ENCODE measurements at places on chromosomes 5 and 9. TPM values are rescaled to one million over a fixed set of nuclear protein-coding genes. Genes with fewer than 3 reads are reported as not detected.
A peak's percentile ranks its signal among the peaks of the same experiment; 100 is the strongest.

Gene C9orf50
- total RNA-seq = not detected

Gene BNC2
- total RNA-seq = 3.6 TPM

Gene OLFM1
- 13.7 TPM for total RNA-seq

Gene NDST1
- total RNA-seq = 76.5 TPM

Gene CARTPT
- not detected for total RNA-seq

Gene OTULIN
- total RNA-seq = 23.9 TPM

Gene PCDHGA9
- 3.8 TPM for total RNA-seq

Gene PCDHGB2
- 1.1 TPM for total RNA-seq

Gene IL3
- total RNA-seq = not detected

Gene MTAP
- 24.0 TPM for total RNA-seq

Gene ARHGEF28
- 15.1 TPM for total RNA-seq

Gene MLANA
- not detected for total RNA-seq

Gene FAM78A
- 2.9 TPM for total RNA-seq

Gene GALNT12
- 17.5 TPM for total RNA-seq

Gene KCNN2
- not detected for total RNA-seq

Gene SLC25A2
- total RNA-seq = 2.2 TPM

Gene ARHGEF37
- 16.2 TPM for total RNA-seq

Gene RAD17
- total RNA-seq = 4.9 TPM

GRCh38 chr5:109249126-109249525 is 160.6 kb downstream of the PJA2 start:
- no peak for DNase-seq

- no peak for DNase-seq
Measured at GRCh38 chr5:175598774-175599173, 59.1 kb upstream of the HRH2 start.

- no peak for DNase-seq
Measured at GRCh38 chr9:77729177-77729576, 81.1 kb upstream of the GNA14 start.

GRCh38 chr9:9679433-9679832 is 933.4 kb downstream of the PTPRD start:
- DNase-seq = no peak

DNA sequence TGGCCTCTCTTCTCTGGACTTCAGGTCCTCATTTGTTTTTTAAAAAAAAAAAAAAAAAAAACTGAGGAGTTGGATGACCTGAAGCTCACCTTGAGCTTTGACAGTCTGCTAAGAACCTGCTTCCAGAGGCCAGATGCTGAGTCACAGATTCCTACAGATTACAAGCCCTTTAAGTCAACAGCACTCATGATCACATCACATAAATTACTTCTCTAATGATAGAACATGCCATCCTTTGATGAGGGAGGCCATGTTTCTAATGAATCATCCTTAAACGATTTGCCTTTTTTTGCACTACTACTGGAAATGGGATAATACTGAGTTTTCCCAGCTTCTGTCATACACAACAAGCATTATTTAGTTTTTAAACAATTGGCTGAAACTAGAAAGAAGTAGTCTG is 34.2 kb upstream of the MYOT start:
- no peak for DNase-seq

DNA sequence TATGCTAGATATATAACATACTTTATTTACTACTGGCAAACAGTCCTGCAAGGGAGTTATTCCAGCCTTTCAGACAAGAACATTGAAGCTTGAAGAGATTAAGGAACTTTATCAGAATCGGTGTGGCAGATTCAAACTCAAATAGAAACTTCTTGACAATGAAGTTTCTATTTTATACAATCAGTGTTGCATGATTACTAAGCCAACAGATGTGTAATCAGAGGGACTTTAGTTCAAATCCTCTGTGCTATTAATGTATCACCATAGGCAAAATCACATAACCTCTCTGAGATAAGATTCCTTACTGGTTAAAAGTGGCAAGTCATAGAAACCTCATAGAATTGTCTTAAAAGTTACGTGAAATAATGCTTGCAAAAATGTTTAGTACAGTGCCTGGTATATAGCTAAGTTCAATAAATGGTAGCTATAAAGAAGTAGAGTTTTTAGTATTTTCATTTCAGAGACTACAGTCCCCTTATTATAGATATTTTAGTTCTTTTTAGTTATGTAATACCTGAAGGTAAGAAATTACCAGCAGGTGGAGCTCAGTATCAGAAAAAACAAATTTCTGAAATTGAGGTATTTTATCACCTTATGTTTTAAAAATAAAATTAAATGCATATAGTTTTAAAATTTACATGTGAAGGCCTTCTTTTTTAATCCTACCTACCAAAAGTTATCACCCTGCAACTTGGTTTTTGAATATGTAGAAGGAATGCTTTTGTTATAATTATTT is 172.1 kb downstream of the FER start:
- no peak for DNase-seq

DNA sequence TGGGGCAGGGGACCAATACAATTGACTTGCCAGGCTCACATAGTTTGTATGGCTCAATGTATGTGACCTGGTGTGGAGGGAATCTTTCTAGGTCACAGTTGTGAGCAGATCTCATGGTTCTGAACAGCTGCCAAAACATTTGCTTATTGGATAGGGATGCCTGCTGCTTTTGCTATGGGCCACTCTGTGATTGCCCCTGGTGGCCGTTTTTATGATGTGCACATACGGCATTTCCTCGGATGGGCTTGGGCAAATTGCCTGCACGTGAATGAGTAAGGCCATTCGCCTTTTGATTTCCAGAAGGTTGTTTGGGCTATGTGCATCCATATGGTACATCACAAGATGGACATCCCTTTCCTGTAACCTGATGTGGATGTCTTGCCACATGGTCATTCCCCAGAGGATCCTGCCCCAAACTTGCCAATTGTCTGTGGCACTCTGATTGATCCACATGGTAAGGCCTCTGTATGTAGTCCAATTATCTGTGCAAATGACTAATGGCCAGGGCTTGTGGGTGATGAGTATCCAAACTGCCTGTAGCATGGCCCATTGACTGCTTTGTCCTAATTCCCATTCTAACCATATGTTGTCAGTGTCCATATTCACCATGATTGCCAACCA is 10.7 kb upstream of the SLC22A4 start:
- no peak for DNase-seq

DNA sequence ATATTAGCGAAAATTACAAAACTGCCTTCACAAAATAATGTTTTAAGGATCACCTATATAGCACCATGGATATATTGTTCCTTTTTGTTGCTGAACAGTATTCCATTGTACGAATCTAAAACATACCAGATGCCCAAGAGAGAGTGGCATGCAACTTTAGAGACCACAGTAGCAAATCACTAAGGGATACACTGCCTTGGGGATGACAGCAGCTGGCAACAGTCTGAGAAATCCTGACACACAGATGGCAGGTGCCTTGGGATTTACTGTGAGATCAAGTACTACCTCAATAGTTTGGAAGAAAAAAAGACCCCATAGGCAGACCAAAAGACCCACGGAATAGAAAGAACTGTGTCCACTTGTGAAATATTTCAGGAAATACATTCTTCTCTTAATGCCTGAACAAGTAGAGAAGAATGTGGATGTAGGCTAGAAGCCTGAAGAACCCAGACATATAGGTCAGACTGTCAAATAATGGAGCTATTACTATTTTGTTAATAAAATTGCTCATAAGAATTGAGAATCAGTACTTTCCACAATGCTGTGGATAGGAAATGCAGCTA is 53.4 kb downstream of the PLPP1 start:
- DNase-seq = no peak

DNA sequence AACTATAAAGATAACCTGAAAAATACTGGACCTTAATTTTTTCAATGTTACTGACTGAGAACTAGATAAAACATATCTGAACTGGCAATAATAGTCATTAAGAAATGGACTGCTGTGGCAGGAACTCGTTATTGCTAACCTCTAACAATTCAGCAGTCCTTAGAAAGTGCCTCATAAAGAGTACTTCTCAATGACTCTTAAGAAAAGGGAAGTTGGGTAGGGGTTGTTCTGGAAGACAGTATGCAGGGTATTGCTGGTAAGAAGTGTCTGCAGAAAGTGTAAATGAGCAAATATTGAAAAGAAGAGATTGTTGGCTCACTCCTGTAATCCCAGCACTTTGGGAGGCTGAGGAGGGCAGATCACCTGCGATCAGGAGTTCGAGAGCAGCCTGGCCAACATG is 27.9 kb downstream of the FOXD1 start:
- DNase-seq = no peak

DNA sequence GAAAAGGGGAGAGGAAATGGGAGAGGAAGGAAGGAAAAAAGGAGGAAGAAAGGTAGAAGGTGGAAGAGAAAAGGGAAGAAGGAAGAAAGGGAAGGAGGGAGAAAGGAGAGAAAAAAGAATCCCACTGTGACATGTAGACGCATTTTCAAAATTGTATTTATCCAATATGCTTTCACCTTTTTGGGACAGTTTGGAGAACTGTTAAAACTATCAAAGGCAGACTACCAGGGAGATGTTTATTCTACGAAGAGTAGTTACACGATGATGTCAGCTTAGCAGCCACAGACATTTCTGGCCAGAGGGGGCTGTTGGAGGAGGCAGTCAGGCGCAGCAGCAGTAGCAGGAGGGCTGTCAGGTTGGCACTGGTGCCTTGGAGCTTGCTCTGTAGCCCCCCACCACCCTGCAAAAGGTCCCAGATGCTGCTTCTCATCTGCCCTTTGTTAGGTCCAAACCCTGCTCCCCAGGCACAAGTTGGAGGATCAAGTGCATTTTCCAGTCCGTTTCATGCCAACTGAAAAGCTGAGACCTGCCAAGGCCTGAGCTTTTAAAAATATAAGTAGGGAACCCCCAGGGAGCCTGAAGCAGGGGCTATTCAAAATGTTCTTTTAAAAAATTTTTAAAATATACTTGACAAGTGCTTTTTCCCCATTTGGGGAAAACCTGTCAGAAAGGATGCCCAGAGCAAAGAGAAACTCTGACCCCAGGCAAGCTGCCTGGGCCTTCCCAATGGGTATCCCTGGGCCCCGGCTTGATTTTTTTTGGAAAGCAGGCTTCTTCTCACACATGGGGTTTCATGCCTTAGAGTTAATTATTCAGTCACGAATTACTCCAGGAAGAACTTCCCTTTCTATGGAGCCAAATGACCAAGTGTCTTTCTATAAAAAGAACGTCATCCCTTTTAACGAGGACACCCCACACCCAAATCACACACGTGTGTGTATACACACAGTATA is 203.3 kb downstream of the SLIT3 start:
- DNase-seq = no peak

- no peak for DNase-seq
Measured at GRCh38 chr5:106435185-106435584, 1235.6 kb downstream of the EFNA5 start.

- DNase-seq = no peak
Measured at GRCh38 chr9:72322259-72322658, 42.7 kb downstream of the ZFAND5 start.

- DNase-seq = no peak
Measured at GRCh38 chr9:105757496-105758251, 63.3 kb downstream of the TMEM38B start.

GRCh38 chr9:80797831-80798688 is 891.3 kb downstream of the TLE1 start:
- DNase-seq = no peak

DNA sequence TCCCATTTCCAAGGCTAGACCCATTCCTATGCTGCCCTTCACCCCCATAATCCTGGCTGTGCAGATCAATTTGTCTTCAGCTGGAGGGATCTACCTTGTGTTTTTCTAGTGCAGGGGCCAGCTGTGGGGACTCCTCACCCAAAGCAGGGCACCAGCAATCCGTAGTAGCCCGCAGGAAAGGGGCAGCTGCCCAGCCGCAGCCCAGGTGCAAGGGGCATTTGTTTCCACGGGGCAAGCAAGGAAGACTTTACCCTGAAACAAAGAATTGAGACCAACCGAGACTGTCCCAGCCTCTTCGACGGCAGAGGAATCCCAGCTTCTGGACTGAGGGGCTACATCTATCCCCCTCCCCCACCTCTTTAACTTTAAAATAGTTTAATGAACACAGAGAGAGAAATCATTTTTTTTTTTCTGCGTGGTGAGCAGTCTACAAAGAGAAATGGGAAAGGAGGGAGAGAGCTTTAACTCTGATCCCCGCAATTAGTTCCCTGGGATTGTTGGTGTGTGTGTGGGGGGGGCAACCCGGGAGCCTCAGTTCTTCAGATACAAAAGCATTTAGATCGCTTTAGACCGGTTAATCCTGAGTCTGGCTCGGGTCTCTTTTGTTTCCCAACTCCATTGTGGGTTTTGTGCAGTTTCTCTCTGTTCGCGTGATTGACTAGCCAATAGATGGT is 10.6 kb upstream of the LHX2 start:
- no peak for DNase-seq

GRCh38 chr5:103101079-103101750 is 18.7 kb downstream of the GIN1 start:
- DNase-seq = no peak

GRCh38 chr9:89602978-89603766 is 1.6 kb upstream of the GADD45G start:
- peak; percentile 46 for DNase-seq

GRCh38 chr5:81420039-81420667 is 26.2 kb upstream of the ACOT12 start:
- DNase-seq = no peak

DNA sequence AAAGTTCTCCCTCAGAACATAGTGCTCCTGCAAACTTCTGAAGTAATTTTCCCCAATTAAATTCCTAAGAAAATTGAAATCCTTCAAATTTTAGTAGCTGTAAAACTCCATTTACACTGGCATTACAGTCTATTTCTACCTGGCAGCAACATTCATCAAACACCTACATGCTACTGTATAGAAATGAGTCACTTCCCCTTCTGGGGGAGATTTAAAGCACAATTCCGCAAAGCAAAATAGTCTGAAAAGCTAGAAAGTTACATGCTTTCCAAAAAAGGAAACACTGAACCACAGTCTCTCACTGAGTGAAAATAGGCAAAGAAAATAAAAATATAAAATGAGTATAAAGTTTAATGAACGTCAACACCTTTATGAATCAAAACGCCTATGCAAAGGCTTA is 43.3 kb downstream of the MCTP1 start:
- no peak for DNase-seq

GRCh38 chr5:81140943-81141342 is 92.2 kb upstream of the CKMT2 start:
- DNase-seq = no peak

- DNase-seq = no peak
Measured at GRCh38 chr9:125066839-125067619, 76.3 kb downstream of the SCAI start.

- DNase-seq = no peak
Measured at GRCh38 chr5:134510970-134511795, 14.3 kb upstream of the JADE2 start.

GRCh38 chr9:34271265-34272006 is 57.6 kb downstream of the KIF24 start:
- no peak for DNase-seq

DNA sequence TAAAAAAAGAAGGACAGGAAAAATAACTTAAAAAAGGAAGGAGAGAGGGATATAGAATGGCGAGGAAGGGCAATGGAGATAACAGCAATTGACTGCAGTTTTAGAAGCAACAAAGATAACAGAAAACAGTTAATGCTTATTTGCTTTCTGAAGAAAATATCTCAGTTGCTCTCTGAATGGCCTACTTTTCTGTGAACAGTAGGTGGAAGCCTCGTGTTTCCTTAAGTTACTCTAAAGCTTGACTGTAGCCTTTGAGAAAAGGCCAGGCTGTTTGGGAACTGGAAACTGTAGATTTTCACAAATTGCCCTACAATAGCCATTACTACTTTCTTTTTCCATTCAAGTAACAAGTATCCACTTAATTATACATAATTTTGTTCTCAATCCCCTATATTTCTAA is 404.5 kb downstream of the YTHDC2 start:
- DNase-seq = no peak
